ENCODE measurements at places on chromosomes 4 and X. TPM values are rescaled to one million over a fixed set of nuclear protein-coding genes. Genes with fewer than 3 reads are reported as not detected.

The S100G gene
- total RNA-seq = not detected

The PYURF gene
- 25.3 TPM for total RNA-seq

The PLP1 gene
- total RNA-seq = not detected

The STATH gene
- not detected for total RNA-seq

The SSX4B gene
- not detected for total RNA-seq

The VGLL1 gene
- not detected for total RNA-seq

The GAGE2A gene
- not detected for total RNA-seq

The MAP7D2 gene
- total RNA-seq = 0.17 TPM

The MFAP3L gene
- total RNA-seq = 0.59 TPM

The KLHL5 gene
- 17.7 TPM for total RNA-seq

The TMEM31 gene
- total RNA-seq = not detected

The CYTL1 gene
- not detected for total RNA-seq

All from CD4-positive, alpha-beta T cell (primary cell).